Activated CD4-positive, alpha-beta T cell treated with anti-CD3 and anti-CD28 coated beads, Interleukin-2, amount 50 U/mL, for 48 hours (primary cell): ENCODE measurements at places on chromosomes 2 and 18.

DNA sequence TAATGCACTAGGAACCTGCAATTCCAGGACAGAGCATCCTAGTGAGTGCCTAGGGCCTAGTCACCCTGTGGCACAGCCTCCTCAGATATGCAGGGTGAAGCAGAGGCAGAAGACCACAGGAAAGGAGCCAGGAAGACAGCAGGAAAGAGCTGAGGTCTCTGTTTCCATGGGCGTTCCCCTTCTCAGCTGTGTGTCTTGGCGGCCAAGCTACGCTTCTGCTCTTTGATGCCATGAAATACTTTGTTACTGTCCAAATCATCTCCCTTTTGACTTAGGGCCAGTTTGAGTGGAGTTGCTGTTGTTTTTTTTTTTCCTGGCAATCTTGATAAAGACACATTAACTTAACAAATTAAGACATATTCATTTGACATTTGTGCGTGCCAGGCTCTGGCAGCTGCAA is 67.3 kb downstream of the APOB start:
- no peak for DNase-seq

DNA sequence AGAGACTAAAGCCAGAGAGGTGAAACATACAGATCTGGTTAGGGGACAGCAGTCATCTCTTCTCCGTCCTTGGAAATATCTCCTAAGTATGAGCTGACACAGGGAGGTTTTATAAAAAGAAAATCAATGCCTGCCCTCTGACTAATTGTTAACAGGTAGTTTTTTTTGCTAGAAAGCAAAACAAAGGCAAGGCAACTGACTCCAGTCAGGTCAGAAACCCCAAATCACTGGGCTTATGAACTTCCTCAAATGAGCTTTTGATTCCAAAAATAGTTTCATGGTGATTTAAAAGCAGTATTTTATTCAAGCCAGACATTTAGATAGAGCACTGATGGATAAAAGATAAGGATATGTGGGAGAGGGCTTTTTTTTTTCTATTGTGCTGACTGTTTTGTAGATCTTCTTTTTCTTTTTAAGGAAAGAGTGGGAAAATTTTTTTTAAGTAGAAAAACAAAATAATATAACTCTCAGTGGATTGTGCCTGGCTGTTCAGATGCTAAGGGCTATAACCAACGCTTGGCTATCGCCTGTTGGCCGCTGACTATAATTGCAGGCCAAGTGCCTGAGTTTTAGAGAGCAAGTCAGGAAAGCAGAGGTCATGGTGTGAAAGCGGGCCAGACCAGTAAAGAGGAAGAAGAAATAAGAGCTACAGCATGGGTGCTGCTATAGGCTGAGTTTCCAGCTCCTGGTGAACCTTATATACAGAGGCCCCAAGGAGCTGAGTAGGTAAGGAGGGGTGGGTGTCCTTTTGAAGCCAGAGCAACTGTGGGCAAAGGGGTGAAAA is 44.9 kb downstream of the MRPL35 start:
- DNase-seq, result no peak

GRCh38 chr2:2564300-2565078 is 233.4 kb upstream of the MYT1L start:
- no peak for DNase-seq

DNA sequence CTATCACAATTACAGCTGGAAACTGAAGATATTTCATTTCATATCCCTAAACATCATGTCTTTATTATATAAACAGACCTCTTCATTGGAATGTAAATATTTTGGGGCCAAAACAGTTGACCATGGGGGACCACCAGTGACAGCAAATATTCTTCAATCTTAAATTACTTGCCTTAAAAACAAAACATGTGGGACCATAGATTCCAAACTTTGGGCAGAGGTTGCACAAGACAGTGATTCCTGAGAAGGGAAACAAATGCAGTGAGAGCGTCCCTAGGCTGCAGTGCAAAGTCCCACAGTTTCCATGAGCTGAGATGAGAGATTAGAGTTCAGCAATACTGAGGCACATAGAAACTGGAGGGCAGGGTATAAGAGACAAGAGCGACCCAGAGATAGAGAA is 818.9 kb downstream of the CBLN2 start:
- no peak for DNase-seq

DNA sequence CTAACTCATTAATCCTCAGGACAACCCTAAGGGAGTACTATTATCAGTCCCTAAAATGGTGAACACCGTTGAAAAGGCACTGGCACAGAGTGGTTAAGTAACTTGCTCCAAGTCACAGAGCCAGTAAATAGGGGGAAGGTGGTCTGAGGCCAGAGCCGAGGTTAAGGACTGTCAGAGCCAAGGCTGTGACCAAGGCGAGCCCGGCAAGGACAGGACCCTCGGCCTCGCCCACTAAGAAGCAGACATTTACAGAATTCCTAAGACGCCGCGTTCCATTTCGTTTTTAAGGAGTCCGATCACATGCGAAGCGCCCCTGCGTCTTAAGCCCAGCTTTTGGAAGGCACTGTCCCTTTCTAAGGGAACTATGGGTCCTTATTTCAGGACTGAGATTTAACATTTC is 1.1 kb downstream of the PDIA6 start:
- DNase-seq, result no peak

DNA sequence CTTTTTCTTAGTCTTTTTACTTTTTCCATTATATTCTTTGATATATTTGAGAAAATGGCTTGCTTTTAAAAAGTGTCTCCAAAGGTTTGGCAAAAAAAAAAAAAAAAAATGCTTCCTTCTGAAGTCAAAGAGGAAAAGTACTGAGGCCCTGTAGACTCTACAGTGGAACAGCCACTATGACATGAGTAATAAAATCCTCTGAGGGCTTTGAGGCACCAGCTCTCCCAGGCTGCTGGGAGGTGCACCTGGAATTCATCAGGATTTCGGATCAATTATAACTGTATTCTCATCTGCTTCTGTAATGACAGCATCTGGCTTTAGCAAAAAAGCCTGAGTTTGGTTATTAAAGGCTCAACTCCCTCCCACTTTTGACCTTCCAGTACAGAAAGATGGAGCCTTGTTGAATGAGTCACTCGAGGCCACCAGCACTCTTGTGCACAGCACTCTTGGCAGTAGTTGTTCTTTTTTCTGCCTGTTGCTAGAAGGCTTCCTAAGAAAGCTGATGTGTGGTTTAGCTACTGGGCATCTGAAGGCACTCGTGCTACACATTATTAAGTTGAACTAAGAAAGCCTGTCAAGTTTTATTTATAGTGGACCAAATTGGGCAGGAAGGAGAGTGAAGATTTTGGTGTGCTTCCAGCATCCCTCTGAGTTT is 131.3 kb downstream of the PRPF40A start:
- DNase-seq, result no peak

DNA sequence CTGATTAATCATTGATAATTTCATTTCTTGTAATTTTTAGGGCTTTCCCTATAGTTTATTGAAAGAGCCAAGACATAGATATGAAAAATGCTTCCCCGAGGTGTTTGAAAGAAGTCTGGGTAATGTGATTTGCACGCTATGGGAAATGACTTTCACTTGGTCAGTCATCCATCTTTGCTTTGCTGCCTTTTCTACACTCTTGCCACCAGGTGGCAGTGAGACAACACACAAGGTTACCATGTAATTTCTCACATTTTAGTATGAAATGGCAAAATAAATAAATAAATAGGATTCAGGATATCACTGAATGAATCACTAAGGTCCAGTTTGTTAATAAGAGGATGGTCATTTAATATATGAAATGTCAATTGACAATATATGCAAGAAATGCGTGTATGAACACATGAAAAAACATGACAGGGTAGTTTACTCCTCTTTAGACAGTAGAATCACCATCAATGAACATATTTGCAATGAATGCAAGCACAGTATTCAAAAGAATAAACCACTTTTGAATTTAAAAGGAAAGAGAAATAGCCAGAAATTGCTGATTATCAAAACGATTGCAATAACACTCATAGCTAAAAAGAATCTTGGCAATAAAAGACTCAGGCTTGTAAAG is 52.2 kb upstream of the KCNH7 start:
- DNase-seq, result peak; percentile 4

DNA sequence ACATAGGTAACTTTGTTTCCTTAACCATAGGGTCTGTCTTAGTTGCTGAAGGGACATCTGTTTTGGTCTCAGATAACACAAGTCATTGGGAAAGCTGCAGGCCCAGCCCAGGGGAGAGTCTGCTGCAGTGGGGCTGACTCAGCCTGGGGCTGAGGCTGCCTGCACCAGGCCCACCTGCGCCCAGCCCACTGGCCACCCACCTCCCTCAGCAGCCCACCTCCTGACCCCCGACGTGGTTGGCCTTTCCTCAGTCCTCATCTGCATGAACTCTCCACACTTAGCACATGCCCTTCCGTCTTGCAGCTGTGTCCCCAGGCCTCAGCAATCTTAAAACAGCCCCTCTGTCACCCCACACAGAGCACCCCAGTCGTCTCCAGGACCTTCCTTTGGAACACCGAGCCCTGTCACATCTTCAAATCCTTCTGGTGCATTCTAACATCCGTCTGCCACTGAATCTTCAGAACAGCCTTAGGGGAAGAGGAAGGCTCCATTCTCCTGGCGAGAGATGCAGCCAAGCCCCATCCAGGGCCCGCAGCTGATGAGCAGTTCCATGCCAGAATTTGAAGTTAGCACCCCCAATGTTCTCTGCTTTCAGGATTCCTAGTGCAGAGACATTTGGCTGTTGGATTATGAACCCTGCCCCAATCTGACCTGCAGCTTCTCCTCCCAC is 231.4 kb downstream of the SEPTIN10 start:
- DNase-seq, result no peak

DNA sequence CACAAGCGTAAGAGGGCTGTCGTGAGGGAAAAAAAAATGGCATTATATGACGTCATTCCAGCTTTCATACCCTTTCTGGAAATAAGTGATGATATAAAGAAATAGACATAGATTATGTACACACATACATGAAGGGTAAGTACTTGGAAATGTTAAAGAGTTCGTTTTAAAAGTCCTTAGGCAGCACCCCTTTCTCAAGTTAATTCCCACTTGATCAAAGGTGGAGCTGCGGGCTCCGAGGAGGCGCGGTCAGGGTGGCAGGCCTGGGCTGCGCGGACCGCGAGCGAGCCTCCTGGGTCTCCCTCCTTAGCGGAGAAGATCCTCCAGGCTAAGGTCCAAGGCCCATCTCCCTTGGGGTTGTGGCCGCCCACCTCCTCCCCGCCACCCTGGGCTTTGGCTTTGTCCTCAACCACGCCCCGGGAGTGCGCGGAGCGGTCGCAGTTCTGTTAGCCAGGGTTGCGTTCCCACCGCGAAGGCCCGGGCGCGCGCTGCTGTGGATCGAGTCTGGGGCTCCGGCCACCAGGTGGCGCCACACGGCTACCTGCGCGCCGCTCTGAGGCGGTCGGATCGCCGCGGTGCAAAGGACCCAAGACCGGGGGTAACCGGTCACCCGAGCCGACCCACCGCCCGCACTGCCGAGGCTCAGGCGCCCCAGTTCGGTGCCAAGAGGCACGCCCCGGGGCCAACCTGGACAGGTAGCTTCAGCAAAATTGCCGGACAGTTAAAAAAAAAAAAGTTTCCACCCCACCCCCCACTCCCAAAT is 66.8 kb downstream of the HNRNPLL start:
- DNase-seq, result peak; percentile 88

- DNase-seq, result no peak
Measured at GRCh38 chr2:10764096-10764785, 42.8 kb downstream of the ATP6V1C2 start.

DNA sequence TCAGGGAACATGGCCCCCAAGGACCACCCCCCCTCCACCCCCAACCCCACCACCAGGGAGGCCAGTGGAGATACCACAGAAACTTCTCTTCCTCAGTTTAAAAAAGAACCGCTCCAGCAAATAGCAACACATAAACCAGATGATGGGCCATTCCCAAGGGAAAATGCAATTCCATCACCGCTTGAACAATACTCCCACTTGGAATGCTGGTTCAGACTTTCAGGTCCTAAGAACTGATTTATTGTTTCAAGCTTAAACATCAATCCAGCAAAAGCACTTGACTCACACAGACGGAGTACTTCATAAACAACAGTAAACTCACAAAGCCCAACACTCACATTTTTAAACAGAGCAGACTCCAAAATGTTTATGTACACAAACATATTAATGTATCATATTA is 6.9 kb downstream of the HDAC4 start:
- DNase-seq, result no peak

DNA sequence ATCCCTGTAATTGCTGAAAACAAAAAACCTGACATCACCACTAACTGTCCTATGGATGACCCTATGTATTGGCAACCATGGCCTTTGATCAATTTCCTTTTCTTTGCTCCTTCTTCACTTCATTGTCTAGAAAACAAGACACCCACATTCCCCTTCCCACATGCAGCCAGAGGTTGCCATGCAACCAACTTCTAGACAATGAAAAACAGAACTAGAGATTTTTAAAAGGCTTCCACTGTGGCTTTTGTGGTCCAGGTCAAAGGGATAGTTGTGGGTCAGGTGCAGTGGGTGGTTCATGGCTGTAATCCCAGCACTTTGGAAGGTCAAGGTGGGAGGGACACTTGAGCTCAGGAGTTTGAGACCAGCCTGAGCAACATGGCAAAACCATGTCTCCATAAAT is 139.3 kb upstream of the DOK6 start:
- DNase-seq, result no peak

GRCh38 chr2:82124629-82125028 is 1820.1 kb upstream of the LRRTM1 start:
- no peak for DNase-seq

GRCh38 chr2:201059961-201060755 is 11.3 kb downstream of the HYCC2 start:
- DNase-seq, result no peak

- DNase-seq, result no peak
Measured at GRCh38 chr2:24104906-24105305, 18.2 kb downstream of the PFN4 start.

- no peak for DNase-seq
Measured at GRCh38 chr2:128717758-128718710, 399.4 kb upstream of the HS6ST1 start.

DNA sequence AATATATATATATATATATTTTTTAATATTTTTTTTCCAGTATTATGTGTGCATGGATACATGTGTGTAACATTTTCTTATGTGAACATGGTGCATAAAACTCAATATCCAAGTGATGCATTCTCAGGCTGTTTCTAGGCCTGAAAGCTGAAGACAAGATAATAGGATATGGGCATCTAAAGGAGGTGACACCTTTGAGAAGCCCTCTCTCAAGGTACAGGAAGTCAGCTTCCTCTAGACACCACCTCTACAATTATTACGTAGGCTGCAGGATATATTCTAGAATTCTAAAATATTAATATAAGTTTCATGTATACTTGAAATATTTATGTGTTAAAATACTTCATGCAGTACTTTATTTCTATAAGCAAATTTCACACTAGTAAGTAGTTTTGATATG is 327.5 kb downstream of the PTPRM start:
- DNase-seq, result no peak

GRCh38 chr2:9720352-9721093 is 89.7 kb upstream of the YWHAQ start:
- no peak for DNase-seq
